ENCODE measurements at places on chromosomes 12 and 14.
A peak's percentile ranks its signal among the peaks of the same experiment; 100 is the strongest.

DNA sequence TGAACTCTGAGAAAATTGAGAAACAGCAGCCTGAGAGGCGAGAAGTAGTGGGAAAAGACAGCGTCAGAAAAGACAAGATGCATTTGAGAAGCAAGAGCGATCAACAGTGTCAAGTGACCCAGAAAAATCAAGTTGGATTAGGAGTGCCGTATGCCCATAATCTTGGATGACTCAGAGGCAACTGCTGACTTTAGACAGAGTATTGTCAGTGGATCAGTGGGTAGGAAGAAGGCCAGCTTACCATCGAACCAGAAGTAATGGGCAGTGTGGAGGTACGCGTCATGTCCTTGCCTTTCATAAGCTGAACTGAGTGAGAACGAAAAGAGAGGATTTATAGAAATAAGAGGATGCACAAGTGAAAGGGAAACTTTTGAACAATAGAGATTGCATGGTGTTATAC, 151.0 kb upstream of the NAV3 start:
- no peak for DNase-seq

- DNase-seq = no peak
Observed at GRCh38 chr12:85642288-85642687, 193.9 kb downstream of the RASSF9 start.

DNA sequence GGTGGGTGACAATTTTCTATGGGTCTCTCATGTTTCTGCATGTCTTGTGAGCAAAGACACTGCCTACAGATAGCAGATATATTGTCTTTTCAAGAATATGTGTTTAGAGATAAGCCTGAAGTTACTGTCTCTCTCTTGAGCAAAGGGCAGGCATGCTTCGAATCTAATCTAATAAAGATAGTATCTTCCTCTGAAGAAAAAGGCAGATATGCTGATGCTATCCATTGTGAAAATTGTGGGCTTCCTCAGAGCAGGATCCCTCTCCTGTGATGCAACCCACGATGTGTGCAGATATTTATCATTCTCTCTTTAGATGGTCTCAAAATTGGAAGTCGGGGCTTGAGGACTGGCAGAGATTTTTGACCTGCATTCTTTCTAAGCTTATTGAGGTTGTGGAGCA, 187.0 kb downstream of the DACT1 start:
- DNase-seq = no peak

GRCh38 chr12:94230357-94230905, 82.1 kb downstream of the PLXNC1 start:
- DNase-seq = no peak

DNA sequence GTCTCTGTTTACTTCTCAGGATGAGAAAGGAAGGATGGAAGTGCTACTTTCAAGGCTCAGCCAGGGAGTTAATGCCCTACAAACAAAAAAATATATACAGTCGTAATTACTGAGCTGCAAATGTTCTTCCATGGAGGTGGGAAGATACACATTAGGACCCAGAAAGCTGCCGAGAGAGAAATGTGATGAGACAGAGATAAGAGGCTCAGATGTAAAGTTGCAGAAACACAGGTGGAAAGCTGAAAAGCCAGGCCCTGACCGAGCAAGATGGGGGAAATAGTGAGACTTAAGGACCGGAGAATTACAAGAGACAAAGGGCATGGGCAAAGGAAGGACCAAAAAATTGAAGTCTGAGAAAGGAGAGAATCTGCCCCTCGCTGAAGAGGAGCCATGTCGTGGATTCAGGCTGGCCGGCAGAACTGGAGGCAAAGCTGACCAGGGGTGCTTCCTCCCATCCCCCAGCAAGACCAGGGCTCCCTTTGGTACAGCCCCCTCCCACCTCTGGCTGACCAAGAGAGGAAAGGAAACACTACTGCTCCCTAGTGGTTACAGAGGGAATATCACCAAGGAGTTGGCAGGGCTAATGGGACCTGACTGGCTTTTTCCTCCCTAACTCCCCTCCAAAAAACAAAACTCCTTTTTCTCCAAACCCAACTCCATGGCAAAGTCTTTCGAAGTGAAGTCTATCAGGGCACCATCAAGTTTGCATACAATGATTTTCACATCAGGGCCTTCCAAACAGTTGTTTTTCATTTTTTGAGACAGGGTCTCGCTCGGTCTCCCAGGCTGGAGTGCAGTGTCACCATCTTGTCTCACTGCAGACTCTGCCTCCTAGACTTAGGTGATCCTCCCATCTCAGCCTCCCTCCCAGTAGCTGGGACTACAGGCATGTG, 12.1 kb downstream of the ZFHX2 start:
- DNase-seq = no peak

- no peak for DNase-seq
Observed at GRCh38 chr14:103310576-103311095, 23.4 kb upstream of the EIF5 start.

DNA sequence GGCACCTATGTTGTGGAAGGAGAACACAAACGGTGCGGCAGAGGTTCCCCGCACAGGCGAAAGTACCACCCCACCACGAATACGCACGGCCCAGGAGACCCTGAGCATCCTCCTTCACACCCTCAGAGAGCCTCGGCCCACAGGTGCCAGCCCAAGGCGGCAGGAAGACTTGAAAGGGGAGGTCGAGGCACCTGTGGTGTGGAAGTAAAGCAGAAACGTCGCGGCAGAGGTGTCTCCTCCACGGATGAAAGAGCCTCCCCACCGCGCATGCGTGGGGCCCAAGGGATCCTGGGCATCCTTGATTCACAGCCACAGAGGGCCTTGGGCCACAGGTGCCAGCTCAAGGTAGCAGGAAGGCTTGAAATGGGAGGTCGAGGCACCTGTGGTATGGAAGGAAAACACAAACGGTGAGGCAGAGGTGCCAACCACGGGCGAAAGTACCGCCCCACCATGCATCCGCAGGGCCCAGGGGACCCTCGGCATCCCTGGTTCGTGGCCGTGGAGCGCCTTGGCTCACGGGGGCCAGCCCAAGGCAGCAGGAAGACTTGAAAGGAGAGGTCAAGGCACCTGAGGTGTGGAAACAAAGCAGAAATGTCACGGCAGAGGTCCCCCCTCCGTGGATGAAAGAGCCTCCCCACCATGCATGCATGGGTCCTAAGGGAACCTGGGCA, 380.1 kb downstream of the ALG10 start:
- DNase-seq = peak; percentile 27

DNA sequence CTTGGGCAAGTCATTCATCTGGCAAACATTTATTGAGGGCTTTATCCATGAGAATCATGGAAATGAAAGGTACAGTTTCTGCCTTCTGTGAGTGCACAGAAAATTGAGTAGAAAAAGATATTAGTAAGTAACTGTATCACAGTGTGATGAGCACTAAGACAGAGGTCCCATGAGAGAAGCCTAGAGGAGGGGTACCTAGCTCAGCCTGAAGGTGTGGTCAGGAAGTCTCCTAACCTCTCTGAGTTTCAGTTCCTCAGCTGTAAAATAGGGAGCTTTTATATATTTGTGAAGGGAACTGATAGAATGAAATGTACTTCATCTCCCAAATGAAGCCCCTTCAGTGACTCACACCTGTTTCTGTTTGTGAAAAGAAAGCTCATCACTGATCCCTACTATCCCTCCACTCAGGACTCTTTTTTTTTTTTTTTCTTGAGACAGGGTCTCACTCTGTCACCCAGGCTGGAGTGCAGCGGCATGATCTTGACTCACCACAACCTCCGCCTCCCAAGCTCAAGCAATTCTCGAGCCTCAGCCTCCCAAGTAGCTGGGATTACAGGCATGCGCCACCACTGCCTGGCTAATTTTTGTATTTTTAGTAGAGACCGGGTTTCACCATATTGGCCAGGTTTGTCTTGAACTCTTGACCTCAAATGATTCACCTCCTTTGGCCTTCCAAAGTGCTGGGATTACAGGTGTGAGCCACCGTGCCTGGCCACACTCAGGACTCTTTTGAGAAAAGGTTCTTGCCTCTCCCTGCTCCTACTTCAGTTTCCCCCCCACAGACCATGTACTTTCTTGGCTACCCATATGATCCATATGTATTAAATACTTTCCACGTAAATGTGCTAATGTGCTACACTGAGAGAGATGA, 93.7 kb upstream of the FUT8 start:
- DNase-seq = no peak

GRCh38 chr12:56591126-56591525, 39.0 kb downstream of the BAZ2A start:
- DNase-seq = no peak

DNA sequence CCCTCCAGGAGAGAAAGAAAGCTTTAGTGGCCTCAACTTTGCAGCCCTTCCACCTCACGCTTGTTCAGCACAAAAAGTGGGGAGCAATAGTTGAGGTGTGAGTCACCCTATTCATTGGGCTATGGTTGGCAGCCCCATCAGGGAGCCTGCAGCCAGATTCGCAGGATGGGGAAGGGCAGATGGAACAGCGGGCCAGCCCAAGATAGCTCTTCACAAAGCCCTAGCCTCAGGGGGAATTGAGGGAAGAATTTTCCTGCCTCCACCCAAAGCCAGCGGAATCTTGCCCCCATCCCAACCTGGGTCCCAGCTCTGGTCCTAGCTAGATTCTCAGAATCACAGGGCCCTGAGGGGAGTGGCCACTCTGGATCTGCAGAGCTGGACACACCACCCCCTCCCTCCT, 3.6 kb upstream of the KRT5 start:
- peak; percentile 64 for DNase-seq

- no peak for DNase-seq
Observed at GRCh38 chr14:70856851-70857495, 47.7 kb upstream of the MAP3K9 start.

DNA sequence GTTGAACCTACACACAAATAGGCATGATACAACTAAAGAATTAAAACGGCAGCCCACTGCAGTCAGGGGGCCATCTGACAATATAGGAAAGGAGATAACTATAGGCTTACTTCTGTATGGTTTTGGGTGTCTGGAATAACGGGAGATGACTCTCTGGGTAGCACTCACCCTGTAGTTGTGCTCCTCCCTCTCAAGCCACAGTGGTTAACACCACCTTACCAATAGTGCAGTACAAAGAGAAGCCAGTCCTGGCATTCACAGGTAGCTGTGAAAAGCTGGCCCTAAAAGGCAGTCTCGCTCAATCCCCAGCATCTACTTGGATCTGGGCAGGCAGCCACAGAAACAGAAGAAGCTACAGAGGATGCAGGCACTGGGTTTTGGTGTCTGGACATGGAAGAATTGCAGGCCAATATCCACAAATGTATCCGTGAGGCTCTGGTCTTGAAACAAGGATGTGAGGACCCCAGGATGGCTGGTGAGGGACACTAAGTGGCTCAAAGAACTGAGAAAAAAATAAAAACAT, 93.0 kb downstream of the DPF3 start:
- DNase-seq = no peak

DNA sequence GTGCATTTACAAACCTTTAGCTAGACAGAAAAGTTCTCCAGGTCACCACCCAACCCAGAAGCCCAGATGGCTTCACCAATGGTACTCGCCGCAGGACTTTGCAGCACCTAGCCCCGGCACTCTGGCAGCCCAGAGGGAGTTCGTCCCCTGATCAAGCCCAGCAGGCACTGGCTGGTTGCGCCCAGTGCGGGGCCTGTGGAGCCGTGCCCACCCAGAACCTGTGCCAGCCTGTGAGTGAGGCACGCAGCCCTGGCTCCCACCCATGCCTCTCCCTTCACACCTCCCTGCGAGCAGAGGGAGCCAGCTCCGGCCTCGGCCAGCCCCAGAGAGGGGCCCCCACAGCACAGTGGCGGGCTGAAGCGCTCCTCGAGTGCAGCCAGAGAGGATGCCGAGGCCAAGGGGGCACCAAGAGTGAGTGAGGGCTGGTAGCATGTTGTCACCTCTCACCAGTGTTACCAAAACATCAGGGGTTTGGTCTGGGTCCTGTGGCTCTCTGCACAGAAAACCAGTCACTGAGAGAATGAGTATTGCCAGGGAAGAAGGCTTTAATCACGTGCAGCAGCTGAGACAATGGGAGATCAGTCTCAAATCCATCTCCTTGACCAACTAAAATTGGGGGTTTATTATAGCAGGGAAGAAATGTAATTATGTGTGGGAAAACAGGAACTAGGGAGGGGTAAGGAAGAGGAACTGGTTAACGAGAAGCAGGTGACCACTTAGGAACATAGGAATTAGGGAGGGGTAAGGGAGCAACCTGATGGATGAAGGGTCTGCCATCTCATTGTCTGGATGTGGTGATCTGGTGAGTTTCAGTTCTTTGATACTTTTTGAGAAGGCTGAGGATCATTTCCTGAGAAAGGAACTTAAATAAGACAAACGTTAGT, 151.3 kb downstream of the NUBPL start:
- no peak for DNase-seq

DNA sequence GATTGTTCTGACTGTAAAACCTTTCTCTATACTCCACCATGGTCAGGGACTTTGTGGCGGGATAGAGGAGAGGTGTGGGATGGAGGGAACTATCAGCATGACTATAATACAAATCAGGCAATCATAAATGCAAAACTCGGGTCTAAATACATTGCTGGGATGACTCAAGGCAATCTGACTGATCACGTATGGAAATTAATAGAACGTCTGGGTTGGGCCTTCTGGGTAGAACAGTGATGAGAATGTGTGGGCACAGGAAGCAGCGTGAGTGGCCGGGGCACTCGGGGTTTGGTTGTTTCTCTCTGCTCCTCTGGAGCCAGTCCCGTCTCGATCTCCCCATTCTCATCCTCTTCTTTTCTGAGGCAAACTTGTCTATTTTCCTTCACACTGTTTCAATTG, 485.8 kb downstream of the VRK1 start:
- no peak for DNase-seq

DNA sequence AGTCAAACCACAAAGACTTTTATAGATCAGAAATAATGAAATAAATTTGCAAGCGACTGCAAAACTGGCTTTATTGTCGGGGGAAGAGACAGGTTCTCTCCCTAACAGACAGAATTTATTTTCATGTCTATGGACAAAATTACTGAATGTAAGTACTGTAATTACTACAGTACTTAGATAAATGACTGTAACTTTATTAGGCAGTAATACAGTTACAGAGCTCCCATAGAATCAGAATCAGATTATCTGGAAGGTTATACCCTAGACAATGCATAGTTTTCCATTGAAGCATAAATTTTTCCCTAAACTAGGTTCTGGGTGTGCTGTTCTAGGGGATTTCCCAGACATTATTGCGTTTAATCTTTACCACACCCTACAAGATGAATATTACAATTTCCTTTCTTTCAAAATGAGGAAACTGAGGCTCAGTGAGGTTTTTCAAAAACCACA, 114.2 kb downstream of the C12orf75 start:
- DNase-seq = no peak
